HepG2 (cell line): ENCODE measurements at places on chromosomes 11 and 22. TPM values are rescaled to one million over a fixed set of nuclear protein-coding genes. Genes with fewer than 3 reads are reported as not detected.
A peak's percentile ranks its signal among the peaks of the same experiment; 100 is the strongest.

The ZP1 gene
- not detected in 2 replicates for total RNA-seq

The TUB gene
- 5.4 and 5.6 TPM in 2 replicates for total RNA-seq

The CAVIN3 gene
- total RNA-seq = not detected in 2 replicates

The PNPLA5 gene
- not detected in 2 replicates for total RNA-seq

DNA sequence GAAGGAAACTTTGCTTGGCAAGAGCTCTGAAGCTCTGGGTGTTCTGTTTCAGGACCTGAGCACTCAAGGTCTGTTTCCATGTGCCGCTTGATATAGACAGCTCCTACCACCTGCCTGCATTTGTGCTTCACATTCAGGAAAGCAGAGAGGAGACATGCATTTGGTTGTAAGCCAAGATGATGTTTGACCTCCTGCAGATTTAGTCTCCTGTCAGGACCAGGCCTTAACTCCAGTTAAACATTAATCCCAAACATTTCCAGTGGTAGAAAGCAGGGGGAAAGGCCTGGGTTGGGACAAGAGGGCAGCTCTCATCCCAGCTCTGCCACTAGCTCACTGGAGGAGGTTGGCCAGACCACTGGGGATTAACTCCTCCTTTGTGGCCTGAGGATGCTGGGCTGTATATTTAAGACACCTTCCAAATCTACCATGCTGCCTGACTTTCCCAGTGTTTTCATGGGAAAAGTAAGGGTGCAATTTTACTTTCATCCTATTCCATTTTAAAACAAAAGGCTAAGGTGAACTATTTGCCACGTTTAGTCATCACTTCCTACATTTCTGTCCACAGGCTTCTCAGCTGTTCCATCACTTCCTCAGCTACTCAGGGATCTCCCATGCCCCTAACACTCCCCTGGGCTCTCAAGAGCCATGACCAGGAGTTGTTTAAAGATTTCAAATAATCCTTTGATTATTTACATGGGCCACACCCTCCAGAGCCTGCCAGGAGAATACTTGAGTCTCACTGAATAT is 80.9 kb downstream of the INSC start:
- DNase-seq = peak; percentile 55
- no peaks in the 10 kb centered on the region for H3K27me3 ChIP-seq
- no peak overlapping the region for H3K4me3 ChIP-seq
- H3K27ac ChIP-seq = no peak overlapping the region
- peaks cover 24% of the 10 kb centered on the region for H3K4me1 ChIP-seq

DNA sequence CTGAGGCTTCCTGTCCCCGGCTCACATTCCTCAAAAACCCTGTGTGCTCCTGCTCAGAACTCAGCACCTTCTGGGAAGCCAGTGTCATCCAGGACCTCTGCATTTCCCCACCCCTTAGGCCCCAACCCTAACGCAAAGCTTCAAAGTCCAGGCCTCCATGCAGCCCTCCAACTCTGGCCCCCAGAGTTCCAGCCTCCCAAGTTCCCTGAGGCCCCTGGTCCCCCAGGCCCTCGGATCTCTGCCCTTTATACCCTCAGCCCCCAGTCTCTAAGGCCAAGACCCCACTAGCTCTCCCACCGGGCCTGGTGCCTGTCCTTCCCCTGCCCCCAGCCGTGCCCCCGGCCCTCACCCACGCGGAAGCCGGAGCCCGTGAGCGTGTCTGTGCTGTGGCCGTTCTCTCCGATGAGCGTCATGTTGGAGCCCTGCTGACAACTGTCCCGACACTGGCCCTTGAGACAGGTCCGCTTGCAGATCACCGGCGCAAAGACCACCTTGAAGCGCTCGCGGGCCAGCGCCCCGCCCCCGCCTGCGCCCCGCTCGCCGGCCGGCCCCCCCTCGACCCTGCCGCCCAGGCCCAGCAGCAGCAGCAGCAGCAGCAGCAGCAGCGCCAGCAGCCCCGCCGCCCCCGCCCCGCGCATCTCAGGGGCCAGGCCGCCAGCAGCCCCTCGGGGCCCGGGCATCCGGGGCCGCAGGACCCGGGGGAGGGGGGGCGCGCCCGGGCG is 718 bp downstream of the LTBP3 start:
- H3K4me1 ChIP-seq = peaks cover 70% of the 10 kb centered on the region
- H3K27ac ChIP-seq = peak overlapping the region; percentile 94
- H3K27me3 ChIP-seq = no peaks in the 10 kb centered on the region

DNA sequence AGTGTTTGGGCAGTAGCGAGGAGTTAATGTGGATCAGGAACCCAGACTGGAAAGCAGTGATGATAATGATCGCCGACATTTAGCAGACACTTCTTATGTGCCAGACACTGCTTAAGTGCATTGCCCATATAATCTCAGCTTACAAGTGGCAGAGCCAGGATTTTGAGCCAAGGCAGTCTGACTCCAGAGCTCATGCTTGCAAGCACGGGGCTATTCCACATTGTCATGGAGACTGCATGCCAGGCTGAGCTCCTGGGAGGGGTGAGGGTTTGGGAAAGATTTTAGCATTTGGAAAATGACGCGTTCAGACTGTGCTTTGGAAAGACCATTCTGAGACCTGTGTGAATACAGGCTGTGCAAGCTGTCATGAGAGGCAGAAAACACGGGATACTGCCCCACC is 302.7 kb downstream of the DDX10 start:
- DNase-seq = no peak
- H3K36me3 ChIP-seq = no peaks in the 10 kb centered on the region
- no peaks in the 10 kb centered on the region for H3K4me1 ChIP-seq
- H3K27ac ChIP-seq = no peak overlapping the region

GRCh38 chr11:63884196-63884932 is 32.6 kb downstream of the RCOR2 start:
- H3K4me1 ChIP-seq = peaks cover 25% of the 10 kb centered on the region
- no peak overlapping the region for H3K4me3 ChIP-seq
- no peak for DNase-seq
- peaks cover 2% of the 10 kb centered on the region for H3K36me3 ChIP-seq
- H3K27ac ChIP-seq = no peak overlapping the region
- no peaks in the 10 kb centered on the region for H3K27me3 ChIP-seq

- H3K27ac ChIP-seq = no peak overlapping the region
- no peaks in the 10 kb centered on the region for H3K4me1 ChIP-seq
- DNase-seq = no peak
- no peaks in the 10 kb centered on the region for H3K36me3 ChIP-seq
Measured at GRCh38 chr22:48824712-48825651, 1002.7 kb downstream of the BRD1 start.

DNA sequence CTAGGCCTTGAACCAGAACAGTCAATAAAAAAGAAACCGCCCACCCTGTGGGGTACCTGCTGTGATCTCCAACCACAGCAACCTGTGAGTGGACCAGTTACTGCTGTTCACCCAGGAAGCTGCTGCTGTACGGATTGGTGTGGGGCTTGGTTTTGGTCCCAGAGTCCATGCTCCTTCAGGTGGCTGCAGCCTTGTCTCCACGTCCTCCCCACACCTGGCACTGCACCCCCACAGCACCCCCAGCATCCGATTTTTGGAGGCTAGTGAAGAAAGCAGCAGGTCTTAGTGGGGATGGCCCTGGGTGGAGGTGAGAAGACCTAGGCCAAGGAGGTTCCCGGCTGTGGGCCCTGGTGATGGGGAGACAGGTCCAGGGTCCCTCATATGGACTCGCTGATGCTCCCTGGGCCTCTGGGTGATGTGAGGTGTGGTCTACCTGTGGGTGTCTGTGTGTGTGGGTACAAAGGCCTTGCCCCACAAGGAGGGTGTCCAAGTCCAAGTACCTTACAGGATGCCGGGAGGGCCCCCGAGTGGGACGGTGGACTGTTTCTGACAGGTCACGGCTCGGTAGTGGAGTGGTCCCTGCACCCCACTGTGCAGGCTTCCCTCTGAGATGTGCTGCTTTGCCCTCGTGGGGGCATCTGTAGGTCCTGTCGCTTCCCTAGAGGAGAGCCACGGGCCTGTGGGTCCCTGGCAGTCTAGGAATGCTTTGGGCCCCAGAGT is 283.4 kb downstream of the TBC1D22A start:
- H3K4me3 ChIP-seq = no peak overlapping the region
- no peak for DNase-seq
- peaks cover 24% of the 10 kb centered on the region for H3K4me1 ChIP-seq
- H3K27ac ChIP-seq = no peak overlapping the region
- no peaks in the 10 kb centered on the region for H3K27me3 ChIP-seq

DNA sequence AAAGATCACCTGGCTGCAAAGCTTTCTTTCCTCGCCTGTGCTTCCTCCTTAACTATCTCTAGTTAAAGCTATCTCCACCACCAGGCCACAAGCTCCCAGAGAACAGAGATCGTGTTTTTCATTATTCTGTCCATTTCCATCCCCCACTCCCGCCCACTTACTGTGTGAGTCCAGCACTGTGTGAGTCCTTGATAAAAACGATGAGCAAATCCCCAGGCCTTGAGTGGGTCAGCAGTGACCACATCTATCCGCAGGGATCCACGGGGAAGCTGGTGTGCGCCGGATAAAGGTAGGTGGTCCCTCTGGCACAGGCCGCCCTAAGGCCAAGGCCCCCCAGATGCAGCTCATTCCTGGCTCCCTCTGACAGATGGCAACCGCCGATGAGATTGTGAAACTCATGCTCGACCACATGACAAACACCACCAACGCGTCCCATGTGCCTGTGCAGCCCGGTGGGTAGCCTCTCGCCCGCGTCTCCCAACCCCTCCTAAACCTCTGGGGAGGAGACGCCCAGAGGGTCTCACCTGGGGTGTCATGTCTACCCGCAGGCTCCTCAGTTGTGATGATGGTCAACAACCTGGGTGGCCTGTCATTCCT is 9.3 kb downstream of the TKFC start:
- H3K4me3 ChIP-seq = no peak overlapping the region
- no peak for DNase-seq
- H3K27me3 ChIP-seq = no peaks in the 10 kb centered on the region
- H3K4me1 ChIP-seq = peaks cover 2% of the 10 kb centered on the region
- H3K27ac ChIP-seq = no peak overlapping the region

DNA sequence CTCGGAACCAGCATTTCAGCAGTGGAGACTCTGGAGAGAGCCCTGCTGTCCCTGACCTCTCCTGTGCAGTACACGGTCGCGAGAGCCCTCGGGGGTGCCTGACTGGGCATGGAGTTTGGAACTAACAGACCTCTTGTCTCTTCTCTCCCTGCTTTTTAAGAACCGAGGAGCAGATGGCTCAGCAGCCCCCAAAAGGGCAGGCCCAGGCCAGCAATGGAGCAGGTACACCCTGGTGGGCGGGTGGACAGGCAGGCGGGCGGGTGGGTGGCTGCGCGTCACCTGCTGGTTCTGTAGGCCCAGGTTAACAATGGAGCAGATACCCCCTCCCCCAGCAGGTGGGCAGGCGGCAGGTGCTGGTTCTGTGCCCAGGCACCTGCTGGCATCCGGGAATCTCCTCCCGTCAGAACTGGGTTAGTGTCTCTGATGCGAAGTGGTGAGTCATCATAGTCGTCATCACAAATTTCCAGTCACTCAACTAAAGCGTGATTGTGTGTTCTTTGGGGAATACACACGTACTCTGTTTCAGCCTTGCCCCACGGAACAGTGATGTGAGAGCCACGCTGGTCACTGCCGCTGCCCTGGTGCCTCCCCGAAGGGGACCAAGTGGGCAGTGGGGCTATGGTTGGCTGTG is 41.1 kb downstream of the GRAMD4 start:
- peaks cover 26% of the 10 kb centered on the region for H3K4me1 ChIP-seq
- DNase-seq = no peak
- peaks cover 2% of the 10 kb centered on the region for H3K36me3 ChIP-seq
- no peak overlapping the region for H3K4me3 ChIP-seq
- H3K27ac ChIP-seq = no peak overlapping the region

DNA sequence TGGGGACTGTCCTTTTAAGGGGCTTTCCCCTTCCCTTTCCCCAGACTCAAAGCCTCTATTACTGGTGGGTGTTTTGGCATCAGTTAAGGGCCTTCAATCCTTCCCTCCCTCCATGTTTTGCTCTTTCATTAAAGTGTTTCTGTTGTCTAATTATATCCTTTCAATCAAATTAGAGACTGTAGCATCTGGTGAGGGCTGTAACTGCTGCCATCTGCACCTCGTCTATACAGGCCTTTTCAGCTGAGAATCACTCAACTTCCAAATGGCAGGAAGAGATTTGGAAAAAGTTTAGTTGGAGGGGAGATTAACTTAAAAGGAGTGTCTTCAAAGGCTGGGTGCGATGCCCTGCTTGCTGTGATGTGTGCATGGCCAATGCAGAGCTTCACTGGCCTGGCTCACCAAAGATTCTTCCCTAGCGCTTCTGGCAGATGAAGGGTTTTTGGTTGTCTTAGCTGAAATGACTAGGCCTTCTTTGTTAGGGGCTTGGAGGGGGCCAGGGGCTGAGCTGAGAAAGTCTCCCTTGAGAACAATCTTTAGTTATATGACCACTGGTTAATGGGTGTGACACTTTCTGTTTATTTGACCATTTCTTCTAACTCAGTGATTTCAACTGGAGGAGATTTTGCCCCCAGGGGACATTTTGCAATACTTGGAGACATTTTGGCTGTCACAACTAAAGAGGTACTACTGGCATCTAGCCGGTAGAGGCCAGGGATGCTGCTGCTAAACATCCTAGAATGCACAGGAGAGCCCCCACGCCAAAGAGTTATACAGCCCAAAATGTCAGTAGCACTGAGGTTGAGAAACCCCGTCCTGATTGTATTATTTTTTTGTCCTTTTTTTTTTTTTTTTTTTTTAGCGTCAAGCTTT is 7.5 kb downstream of the KREMEN1 start:
- DNase-seq = no peak
- no peaks in the 10 kb centered on the region for H3K36me3 ChIP-seq
- H3K27ac ChIP-seq = no peak overlapping the region
- peaks cover 2% of the 10 kb centered on the region for H3K4me1 ChIP-seq

DNA sequence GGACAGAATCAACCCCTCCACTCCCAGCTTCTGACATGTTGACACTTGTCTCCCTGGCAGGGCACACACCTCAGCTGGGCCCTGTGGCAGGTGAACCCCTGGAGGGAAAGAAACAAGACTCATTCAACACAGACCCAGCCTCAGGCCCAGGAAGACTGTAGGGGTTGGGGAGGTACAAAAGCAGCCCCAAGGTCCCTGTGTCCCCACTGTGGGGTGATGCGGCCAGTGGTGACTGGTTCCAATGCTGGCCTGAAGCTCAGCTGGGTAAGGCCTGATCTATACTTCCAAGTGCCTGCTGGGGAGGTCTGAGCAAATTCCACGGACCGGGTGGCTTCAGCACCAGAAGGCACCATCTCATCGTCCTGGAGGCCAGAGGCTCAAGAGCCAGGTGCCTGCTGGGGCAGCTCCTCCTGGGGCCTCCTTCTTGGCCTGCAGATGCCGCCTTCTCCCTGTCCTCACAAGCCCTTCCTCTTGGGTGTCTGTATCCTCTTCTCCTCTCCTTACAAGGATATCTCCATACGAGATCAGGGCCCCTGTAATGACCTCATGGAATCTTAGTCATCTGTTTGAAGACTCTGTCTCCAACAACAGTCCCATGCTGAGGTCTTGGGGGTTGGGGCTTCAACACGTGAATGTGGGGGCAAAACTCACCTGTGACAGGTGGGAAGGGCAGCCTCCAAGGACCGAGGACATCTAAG is 1492.1 kb downstream of the BRD1 start:
- no peak overlapping the region for H3K4me3 ChIP-seq
- no peak overlapping the region for H3K27ac ChIP-seq
- no peak for DNase-seq
- peaks cover 3% of the 10 kb centered on the region for H3K27me3 ChIP-seq
- H3K4me1 ChIP-seq = no peaks in the 10 kb centered on the region
